ENCODE measurements at places on chromosomes 5 and 9.

DNA sequence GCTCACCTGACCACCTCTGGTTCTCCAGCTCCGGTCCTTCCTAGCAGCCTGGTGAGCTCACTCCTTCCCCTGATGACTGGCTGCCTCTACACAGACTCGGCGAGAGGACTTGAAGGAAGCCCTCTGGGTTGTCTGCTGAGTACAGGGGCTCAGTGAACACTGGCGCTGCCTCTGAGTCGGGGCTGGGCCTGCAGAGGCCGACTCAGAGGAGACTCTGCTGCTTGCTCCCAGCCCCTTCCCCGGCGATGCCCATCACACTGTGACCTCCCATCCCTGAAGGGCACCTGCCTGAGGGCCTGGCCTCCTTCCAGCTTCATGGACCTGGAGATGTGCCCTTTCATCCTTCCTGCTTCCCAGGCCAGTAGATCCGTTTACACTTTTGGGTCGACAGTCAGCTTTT lies 22.0 kb downstream of the CRB2 start:
- no peak for DNase-seq

DNA sequence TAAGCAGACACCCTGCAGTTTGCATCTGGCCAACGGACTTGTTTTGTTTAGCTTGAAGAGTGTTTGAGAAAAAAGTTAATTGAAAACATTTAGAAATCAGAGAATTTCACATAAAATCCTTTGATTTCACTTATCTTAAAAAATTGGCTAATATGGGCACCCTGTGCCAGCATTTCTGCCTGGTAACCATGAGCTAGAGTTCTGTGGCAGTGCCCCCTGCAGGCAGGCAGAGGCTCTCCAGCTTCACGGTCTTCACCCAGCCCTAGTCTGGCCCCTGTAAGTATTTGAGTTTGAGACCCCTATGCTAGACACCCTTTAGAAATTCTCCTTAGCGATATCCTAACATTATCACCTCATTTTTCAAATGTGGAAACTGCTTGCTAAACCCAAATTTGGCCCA lies 18.8 kb upstream of the FANCC start:
- no peak for DNase-seq

DNA sequence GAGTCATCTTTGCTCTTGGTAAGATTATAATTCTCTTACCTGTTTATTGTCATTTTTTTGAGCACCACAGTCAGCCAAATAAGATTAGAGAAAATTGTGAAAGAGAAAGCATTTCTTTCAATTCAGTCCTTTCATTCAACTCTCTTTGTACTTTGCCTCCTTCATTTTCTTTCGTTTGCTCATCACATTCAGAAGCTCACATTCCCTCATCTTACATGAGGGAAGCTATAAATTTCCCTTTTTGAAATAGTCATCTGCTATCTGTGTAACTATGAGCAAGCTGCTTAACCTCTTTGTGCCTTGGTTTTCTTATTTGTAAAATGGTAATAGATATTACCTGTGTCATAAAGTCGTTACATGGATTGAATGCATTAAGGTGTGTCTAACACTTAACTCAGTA lies 41.4 kb downstream of the PAM start:
- no peak for DNase-seq

GRCh38 chr5:155087036-155087435 lies 73.5 kb downstream of the KIF4B start:
- no peak for DNase-seq

DNA sequence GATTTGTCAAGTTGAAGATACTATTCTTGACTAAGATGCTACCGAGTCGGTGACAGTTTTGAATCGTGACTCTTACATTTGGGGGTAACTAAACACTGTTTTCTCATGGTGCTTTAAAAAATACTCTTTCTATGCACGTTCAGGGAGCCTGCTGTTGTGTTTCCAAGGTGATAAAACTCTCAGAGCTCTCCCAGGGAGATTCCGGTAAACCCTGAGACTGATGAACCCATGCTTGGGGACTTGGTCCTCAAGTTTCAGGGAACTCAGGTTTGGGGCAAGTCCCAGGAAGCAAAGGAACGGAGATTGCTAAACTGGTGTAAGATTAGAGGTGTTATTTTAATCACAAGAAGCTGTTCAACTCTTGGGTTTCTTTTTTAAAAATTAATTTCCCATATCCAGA lies 1.4 kb downstream of the GDA start:
- no peak for DNase-seq

GRCh38 chr5:126936775-126937418 lies 93.5 kb downstream of the MARCHF3 start:
- no peak for DNase-seq

DNA sequence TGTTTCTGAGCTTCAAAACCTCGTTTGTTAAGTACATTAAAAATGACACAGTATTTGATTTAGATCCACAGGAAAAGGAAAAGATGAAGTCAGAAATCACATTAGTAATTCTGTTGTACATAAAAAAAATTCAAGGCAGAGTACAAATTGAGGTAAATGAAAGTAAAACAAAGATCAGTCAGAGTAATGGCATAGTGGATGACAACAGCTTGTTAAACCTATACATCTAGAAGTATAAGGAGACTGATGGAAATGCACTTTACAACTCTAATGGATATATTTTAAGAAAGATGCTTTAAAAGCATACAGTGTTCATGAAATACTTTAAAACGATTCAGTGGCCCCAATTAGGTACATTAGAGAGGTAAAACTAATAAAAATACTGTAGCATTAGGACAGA lies 631.3 kb upstream of the SEMA6A start:
- DNase-seq, result no peak

- no peak for DNase-seq
Measured at GRCh38 chr5:177361418-177362291, 3.9 kb downstream of the RGS14 start.

- DNase-seq, result peak; percentile 30
Measured at GRCh38 chr9:114366334-114367128, 21.3 kb downstream of the AKNA start.

DNA sequence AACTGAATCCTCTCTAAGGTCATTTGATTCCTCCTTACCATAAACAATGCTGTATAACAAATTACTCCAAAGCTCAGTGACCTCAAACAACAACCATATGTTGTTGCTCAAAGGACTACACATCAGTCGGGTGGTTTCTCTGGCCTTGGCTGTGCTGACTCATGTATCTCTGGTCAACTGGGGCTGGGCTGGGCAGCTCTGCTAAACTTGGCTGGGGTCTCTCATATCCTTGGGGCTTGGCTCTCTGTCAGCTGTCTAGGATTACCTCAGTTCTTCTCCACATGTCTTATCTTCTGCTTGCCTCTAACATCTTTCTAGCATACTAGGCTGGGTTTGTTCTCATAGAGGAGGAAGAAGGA lies 86.4 kb downstream of the GALNT10 start:
- no peak for DNase-seq

DNA sequence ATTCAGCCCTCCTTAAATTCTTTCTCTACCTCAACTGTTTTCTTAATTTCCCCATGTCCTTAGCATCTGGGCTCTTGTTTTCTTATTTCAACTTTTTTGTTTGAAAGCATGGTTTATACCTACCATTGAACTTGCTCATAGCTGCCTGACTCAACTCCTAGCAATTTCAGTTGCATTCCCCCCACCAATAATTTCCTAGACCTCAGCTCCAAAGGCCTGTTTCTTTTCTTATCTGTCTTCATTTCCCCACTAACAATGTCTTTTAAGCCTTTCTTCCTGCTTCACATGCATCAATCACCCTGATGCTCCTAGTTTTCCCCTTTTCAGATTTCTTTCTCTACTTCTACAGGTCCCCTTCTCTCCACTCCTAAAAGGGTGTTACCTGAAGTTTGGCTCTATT lies 129.7 kb upstream of the PDE4D start:
- DNase-seq, result no peak

GRCh38 chr9:89493671-89494070 lies 4.2 kb downstream of the SEMA4D start:
- DNase-seq, result no peak

GRCh38 chr9:134363450-134363849 lies 37.2 kb downstream of the RXRA start:
- no peak for DNase-seq

DNA sequence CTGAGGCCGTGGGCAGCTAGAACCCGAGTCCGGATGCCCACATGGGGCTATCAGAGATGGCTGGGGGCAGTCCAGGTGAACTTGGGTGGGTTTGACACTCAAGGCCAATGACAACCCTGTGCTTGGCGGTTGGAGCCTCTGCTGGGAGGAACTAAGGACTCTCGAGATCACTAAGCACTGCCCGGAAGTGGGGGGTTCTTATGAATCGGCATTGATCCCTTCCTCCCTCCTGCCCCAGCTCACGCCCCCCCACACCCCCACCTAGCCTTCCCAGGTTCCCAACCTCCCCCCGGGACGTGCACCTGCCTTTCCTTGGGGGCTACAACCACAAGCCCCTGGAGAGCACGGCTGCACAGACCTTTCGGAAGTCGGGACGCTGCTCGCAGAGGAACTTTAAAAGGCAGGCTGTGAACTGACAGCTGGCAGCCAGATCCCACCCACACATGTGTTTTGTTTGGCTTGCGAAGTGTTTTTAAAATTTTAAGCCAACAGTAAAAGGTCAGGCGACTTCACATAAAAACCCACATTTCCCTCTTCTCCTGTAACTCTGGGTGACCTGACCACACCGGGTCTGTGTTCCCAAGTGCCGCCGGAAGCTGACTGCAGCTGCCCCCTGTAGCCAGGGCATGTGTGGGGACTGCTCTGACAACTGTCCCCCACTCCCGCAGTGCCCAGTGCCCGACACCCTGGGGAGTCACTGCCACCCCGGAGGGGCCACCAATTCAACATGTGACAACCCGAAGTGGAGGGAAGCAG lies 5.1 kb upstream of the RALGDS start:
- no peak for DNase-seq

DNA sequence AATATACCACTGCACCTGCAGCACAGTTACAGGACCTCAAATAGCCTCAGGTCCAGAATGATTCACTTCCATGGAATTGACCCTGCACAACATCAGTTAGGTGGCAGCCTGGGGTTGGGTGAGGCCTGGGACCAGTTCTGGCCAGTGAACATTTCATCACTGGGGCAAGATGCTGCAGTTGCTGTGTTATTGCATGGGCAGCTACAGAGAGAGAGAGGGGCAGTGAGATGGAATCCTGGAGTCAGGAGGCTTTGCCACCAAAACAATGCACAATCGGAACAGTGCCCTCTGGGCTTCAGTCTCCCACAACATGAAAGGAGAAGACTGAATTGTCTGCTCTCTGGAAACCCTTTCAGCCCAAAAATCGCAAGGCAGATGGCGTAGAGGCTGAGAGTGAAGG lies 51.8 kb downstream of the SH3TC2 start:
- no peak for DNase-seq

- DNase-seq, result no peak
Measured at GRCh38 chr5:107743373-107744000, 72.8 kb upstream of the EFNA5 start.
